ENCODE measurements at places on chromosomes 7 and 10.

DNA sequence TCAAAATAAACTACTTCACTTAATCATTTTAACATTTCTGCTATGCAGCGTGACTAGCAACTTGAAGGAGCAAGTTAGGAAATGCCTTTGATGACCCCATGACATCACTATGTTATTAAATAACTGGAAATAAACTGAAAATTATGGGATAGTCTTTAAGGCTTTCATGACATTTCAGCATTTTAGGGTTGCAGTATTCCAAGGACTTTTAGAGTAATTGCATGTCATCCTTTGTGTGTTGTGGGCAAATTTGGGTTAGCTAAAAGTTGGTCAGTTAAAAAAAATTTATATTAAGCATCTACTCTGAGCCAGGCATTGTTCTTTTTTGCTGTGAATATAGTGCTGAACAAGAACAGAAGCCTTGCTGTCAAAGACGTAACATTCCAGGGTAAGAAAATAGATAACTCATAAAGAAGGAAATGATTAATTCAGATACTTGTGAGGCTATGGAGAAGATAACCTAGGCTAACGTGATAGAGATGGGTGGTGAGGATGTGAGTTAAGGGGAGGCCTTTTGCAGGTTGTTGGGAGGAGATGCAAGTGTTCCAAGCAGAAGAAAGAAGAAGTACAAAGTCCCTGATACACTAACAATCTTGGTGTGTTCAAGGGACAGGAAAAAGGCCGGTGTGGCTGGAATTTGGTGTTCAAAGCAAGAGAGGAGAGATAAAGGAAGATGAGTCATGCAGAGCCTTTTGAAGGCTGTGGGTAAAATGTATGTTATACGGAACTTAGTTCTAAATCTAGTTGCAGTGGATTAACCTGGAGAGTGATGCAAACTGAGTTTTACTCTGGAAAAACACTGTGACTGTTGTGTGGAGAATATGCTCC, 610.2 kb downstream of the AUTS2 start:
- no peak for DNase-seq

GRCh38 chr7:44148166-44148565, 7.0 kb upstream of the MYL7 start:
- no peak for DNase-seq

DNA sequence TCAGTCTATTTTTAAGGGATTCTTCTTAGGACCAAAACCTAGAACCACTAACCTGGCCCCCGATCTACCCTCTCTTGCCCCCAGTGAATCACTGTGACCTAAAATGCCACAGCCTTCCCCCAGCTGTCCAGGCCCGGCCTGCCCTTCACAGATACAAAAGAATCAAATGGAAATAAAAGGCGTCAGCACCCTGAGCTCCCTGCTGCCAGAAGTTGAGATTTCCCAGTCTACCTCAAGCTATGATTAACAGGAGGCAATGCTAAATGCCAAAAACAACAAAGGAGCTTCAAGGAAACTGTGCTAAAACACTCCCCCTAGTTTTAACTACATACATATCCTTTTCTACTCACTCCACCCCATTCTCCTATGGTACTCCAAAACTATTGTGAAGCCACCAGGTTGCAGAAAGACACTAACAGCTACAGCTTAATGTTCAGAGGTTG, 67.8 kb downstream of the GSAP start:
- DNase-seq = no peak

GRCh38 chr10:18400906-18401245, 250.5 kb downstream of the NSUN6 start:
- DNase-seq = peak; percentile 17

DNA sequence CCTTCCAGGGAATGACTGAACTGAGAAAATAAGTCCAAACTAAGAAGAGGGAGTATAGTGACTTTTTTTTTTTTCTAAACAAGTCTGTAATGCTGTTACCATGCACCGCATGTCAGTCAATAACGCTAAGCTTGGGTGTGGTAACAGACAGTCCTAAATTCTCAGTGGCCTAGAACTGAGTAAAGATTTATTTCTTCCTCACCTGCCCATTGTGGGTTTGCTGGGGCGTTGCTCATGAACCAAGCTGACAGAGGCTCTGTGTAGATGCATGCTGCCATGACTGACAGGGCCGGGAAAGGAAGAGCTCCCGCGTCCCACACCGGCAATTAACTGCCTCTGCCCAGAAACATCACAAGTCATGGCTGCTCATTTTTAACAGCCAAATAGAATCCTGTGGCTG, 25.5 kb upstream of the PRKG1 start:
- no peak for DNase-seq

DNA sequence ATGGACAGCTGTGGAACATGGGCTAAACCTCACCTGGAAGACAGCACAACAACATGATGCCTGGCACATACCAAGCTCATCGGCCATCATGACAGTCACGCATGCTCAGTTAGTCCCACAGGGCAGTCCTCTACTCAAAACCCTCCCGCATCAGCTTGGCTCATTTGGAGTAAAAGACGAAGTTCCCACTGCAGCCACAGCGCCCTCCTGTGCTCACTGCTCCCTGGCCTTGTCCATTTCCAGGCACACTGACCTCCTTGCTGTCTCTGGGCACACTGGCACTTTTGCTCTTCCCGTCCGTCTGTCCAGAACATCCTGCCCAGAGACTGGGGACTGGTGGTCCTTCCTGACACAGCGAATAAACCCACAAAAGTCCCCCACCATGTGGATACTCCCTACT, 66.2 kb downstream of the LARP4B start:
- DNase-seq = peak; percentile 14

DNA sequence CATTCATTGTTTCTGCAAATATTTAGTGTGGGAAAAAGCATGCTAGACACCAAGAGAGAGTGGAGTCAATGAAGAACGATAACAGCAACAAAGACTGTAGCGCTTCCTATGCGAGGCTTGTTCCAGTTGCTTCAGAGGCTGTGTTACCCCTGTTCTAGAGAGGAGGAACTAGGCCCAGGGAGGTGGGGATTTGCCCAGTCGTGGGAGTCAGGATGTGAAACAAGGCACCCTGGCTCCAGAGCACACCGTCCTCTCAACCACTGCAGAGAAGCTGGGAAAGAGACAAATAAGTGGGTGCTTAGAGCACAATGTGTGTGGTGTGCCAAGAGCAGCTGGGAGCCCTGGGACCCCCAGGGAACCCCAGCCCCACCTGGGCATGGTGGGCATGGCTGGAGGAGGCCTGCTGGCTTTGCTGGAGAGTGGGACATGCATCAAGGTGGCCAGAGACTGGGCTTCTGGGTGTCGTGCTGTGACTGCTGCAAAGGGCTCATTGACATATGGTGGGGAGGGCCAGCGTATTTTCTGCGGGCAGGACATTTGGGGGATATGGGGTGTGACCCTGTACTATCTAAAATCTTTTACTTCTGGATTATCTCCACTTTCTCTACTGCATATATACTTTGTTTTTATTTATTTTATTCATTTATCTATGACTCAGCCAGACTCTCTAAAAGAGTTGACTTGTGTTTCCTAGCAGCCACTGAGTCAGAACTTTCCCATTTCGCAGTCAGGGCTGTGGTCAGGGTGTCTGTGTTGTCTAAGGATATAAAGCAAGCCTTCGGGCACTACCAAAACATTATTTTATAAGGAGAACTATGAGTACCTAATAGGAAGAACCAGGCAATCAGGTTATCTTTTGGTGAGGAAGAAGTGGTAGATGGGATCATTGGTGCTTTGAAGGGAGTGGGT, 95.4 kb downstream of the TCF7L2 start:
- DNase-seq = no peak

DNA sequence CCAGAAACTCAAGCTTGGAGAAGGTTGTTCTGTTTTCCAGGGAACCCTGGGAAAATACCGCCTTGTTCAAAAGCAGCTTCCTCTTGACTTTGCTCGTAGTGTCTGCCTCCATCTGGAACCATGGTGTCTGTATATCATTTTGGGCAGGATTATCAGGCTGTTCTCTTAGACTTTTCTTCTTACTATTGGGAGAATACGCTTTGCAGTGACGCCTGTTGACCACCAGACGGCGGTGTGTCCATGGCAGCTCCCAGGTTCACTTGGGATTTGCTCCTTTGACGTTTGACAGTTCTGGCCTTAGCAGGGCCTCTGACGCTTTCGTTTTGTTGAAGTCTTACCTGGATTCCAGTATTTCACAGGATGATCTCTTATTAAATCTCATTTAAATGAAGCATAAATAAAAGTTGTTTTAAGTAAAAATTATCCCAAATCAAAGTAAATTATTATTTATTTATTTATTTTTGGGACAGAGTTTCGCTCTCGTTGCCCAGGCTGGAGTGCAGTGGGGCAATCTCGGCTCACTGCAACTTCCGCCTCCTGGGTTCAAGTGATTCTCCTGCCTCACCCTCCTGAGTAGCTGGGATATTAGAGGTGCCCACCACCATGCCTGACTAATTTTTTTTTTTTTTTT, 41.8 kb upstream of the GJD4 start:
- DNase-seq = peak; percentile 64

DNA sequence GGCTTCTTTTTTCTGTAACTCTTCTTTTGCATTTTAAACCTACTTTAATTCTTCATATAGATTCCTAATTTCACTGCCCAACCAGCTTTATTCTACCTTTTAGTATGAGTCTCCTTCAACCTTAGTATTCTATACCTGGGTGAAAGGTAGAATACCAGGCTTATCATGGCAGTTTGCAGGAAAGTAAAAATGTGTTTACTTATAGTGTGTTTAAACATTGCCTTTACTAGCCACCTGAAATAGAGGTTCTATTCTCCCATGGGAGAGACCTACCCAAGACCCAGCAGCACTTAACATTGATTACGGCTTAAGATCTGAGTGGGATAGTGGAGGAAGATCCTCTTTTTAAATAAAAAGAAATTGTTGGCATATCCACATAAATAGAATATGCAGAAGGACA, 1.6 kb upstream of the MYPN start:
- no peak for DNase-seq

GRCh38 chr10:68600041-68600778, 40.1 kb downstream of the TET1 start:
- peak; percentile 78 for DNase-seq

DNA sequence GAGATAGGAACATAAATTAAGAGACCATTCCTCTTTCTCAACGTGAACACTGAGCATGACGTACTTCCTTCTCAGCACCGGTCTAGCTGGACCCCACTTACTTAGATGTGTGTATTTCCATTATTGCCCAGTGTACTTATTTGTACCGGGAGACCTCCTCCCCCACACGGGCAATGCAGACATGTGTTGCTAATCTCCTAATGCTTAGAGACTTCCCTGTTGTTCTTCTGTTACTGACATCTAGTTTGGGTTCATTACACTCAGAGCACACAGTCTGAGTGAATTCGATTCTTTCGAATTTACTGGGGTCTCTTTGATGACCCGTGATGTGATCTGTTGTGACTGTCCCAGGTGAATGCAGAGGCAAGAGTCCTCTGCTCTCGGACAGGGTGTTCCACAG, 260.0 kb downstream of the MAD1L1 start:
- no peak for DNase-seq

GRCh38 chr10:128042131-128042610, 84.1 kb downstream of the MKI67 start:
- DNase-seq = no peak

- DNase-seq = no peak
These were observed 18.5 kb upstream of the ANTXRL start for GRCh38 chr10:46268076-46268881.

- DNase-seq = no peak
These were observed 35.4 kb downstream of the CROT start for GRCh38 chr7:87380905-87381304.

DNA sequence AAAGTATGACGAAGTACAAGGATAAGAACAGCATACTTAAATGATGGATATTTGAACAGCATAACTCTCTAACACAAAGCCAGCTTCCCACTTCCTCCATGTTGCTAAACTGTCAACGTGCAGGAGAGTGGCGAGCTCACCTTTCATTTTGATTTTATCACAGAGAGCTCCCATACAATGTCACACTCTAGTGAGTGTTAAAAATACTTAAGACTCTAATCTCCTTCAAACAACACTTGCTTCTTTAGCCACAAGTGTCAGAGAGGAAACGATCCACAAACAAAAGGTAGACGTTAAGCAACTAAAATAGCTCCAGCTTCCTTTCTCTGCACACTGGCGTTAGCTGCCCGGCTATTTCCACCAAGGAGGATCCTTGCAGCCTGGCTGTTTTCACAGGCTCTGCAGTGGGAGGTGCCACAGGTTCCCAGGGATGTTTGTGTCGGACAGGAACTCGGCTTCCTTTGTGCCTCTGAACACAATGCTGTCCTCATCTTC, 194.6 kb downstream of the COBL start:
- DNase-seq = no peak

GRCh38 chr10:49601857-49602256, 8.3 kb upstream of the SLC18A3 start:
- no peak for DNase-seq

DNA sequence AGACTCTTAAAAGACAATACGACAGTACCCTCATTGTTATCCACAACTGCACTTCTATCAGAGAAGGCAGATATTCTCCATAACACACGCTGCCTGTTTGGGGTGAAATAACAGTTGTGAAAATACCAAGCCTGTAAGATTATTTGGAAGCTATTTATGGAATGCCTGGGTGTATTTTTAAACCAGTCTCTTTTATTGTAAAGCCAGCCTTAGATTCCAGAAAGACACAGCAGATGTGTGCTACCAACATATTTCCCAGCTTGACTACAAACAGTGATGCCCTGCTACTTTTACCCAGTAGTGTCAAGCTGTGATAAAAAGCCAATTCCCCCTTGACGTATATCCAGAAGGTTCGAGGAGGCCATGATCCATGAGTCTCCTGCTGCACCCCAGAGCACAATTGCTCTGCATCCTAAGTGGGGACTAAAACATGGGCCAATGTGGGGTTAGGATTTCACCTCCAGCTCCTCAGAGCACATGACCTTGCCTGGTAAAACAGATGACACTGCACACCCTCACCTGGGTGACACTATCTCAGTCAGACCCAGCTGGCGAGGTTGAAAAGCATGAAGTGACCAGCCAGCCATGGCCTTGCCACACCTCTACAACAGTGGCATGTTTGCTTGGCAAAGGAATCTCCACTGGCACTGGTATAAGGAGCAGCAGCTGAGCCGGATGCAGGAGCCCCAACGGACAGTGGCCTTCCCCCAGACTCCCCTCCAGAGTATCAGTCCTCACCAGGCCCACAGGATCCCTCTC, 62.2 kb downstream of the GFRA1 start:
- no peak for DNase-seq

All from HEK293T (cell line).